ENCODE measurements at places on chromosomes 7 and 10. TPM values are rescaled to one million over a fixed set of nuclear protein-coding genes. Genes with fewer than 3 reads are reported as not detected.

Gene TACC2
- 11.8 TPM for total RNA-seq

Gene CLDN4
- total RNA-seq = 2.0 TPM

Gene GCK
- total RNA-seq = 2.8 TPM

Gene OR6B1
- not detected for total RNA-seq

Gene PRTFDC1
- total RNA-seq = 13.4 TPM
